ENCODE measurements at places on chromosomes 6 and 20.

DNA sequence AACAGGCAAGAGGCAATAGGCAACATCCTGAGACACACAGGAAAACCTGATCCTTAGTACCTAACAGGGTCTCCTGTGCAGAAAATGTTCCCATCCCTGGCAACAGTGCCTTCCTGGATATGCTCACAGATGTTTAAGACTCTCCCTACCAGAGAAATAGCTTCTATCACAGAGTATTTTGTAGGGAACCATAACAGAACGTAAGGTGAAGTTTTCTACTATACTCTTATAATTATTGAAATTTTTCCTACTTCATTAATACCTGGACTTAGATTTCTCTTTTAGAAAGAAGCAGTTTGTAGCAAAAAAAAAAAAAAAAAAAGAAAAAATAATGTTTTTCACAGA is 33.5 kb upstream of the LGSN start:
- no peak for DNase-seq

GRCh38 chr20:10558635-10559187 is 115.1 kb downstream of the JAG1 start:
- peak; percentile 45 for DNase-seq

- no peak for DNase-seq
Observed at GRCh38 chr6:49668083-49668511, 31.5 kb upstream of the RHAG start.

DNA sequence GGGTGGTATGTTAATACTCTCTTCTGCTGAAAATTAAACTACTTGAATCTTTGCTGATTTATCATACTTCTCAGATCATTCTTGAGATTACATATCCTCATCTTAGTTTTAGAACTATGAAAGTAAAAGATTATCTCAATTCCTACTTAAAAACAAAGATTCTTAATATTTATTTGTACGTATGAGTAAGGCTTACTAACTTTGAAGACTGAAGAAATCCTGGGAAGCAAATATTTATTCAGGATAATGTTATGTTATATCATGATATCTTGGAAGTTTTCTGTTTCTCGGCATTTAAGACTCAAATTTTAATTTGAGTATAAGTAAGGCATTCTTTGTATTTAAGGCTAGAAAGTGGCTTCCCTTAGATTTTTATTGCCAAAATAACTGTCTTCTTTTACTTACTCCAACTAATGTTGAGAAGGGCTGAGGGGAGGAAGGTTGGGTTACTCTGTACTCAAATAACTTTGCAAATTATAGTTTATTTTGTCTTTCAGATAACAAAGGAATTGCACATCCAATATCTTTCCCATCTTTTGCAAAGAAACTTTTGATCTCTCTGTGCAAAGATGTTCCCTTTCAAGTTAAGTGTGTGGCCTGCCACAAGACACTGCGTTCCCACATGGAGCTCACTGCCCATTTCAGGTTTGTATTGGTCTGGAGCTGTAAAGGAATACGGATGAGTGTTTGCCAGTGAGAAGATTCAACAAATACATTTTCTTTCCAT is 30.5 kb upstream of the BAG2 start:
- DNase-seq, result no peak

- no peak for DNase-seq
Observed at GRCh38 chr6:143368426-143368825, 82.1 kb downstream of the ADAT2 start.

DNA sequence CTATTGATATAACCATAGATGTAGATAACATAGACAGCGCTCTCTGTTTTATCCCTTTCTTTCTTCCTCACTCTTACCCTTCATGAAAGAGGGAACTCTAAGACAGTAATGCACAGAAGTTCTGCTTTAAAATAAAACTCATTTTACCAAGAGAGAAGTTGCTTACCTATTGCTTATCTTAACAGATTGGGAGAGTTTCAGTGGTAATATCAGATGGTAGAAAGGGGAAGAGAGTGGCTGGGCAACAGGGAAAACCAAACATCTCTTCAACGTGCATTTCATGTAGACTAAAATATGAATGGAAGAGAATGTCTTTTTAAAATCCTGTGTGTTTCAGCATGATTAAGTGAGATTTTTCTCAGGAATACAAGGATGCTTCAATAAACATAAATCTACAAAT is 45.3 kb upstream of the SIRPG start:
- DNase-seq, result no peak

GRCh38 chr20:47124181-47124717 is 229.6 kb downstream of the EYA2 start:
- no peak for DNase-seq

DNA sequence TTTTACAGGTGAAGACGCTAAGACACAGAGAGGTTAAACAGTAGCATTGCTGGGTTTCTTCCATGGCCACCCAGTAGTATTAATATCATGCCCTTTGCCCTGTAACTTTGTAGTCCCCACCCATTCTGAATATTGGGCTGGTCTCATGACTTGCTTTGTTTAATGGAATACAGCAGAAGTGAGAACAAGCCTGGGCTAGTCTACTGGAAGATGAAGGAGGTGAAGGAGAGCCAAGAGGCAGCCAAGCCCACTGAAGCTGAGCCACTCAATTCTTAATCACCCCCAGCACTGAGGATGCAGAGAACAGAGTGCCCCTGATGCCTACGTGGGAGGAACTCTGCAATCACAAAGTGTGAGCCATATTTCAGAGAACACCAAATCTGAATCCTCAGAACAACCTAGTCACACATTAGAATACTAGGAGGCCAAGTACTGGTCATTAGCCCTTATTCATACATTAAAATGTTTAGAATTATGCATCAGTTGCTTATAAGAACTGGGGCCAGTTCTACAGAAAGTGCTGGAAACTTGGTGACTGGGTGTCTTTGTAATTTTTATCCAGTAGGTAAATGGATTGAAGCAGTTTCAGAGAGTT is 270.1 kb upstream of the PRND start:
- DNase-seq, result no peak

- DNase-seq, result no peak
Observed at GRCh38 chr20:49400904-49401303, 81.6 kb downstream of the KCNB1 start.

GRCh38 chr6:45658958-45659357 is 281.2 kb upstream of the SUPT3H start:
- no peak for DNase-seq

DNA sequence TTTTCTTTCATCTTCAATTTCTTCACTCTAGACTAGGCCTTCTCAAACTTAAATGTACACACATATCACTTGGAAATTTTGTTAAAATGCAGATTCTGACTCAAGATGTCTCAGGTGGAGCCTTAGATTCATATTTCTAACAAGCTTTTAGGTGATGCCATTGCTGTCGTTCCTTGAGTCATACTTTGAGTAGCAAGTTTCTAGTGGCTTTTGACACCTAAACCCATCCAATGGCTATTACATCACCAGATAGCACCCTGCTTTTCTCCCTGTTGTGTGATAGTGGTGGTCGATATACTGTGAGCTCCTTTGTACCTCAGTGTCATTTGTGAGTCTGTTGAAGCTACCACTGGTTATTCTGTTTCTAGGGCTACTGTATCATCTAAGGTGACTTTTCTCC is 34.8 kb upstream of the BAG2 start:
- DNase-seq, result no peak

GRCh38 chr20:53652859-53653517 is 59.3 kb upstream of the ZNF217 start:
- no peak for DNase-seq

- DNase-seq, result no peak
Observed at GRCh38 chr6:138410048-138410735, 6.2 kb downstream of the HEBP2 start.

DNA sequence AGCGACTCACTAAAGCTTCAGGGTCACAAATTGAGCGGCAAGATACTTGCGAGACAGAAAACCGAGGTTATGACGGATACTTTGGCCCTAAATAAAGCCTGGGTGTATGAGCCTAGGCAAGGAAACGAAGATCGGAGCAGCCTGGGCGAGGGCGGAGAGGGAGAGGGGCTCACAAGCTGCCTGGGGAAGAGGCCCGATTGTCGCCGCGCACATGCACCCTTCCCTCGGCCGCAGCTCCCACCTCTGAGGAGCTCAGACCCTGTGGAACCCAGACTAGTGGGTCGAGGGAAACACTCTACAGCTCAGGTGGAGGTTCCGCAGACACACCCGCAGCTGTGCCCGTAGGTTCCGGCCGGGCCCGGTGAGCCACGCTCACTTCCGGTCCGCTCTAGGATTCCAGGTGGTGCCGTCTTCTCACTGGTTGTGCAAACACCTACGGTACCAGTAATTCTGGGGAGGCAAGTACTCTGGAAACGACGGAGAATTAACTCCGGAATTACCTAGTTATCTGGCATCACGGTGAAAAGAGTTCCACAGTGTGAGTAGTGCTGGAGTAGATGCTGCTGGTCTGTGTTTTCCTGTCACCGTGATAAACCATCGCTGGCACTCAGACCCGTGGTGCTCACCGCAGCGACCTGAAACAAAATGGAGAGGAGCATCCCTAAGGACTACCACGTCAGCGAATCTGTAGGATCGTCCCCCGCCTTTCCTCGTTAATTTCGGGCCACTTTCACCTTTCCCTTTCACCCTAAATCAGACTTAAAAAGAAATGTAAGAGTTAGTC is 61.5 kb downstream of the GPX5 start:
- peak; percentile 16 for DNase-seq
